Activated CD4-positive, alpha-beta T cell treated with anti-CD3 and anti-CD28 coated beads, Interleukin-2, amount 10 ng/mL, durations not matched to agents 7 days and 5 days (primary cell): ENCODE measurements at places on chromosomes 4 and X.

DNA sequence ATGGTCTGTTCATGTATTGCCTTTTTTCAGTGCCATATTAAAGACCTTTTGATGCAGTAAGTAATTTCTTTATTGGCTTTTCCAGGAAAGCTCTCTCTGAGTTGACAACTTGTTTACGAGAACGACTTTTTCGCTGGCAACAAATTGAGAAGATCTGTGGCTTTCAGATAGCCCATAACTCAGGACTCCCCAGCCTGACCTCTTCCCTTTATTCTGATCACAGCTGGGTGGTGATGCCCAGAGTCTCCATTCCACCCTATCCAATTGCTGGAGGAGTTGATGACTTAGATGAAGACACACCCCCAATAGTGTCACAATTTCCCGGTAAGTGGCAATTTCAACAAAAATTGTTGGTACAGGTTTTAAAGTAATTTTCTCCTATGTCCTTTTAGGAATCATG lies 148.0 kb downstream of the STIM2 start:
- no peak for DNase-seq

DNA sequence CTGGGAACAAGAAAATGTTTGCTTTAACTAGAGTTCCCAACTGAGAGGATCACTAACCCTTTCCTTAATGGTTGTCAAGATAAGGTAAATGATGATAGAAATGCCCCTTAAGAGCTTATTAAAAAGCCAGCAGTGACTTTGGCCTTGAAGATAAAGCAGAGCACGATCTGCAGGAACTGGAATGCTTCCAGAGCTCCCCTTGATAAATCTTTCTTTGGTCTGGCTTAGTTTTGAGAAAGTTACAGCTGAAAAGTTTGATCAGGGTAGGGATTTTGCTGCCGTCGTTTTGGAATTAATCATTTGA lies 64.0 kb downstream of the PTTG2 start:
- no peak for DNase-seq

DNA sequence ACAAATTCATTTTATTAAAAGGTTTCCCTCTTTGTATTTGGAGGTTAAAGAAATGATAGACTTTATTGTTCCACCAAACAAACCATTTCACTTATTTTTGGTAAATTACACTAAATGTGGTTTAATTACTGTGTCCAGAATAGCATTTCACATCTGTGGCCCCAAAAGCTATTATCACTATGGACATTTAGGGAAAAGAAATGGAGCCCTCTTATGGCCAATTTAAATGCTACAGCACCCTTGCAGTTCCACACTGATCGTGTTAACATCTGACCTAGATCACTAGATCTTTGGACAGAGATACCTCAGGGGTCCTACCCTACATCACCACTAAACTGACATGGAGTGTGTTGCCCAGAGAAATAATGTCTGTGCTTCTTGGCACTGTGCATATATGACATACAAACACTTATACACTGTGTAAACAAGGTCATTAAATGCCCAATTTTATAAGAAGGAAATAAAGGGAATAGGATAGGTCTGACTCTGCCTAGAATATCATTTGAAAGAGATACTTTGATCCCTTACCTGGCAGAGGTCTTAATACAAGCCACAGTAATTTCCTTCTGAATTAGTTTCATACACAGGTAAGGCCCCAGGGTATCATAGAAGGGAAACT lies 163.9 kb downstream of the KDR start:
- DNase-seq, result no peak

- no peak for DNase-seq
Observed at GRCh38 chrX:45714866-45715265, 514.2 kb upstream of the DIPK2B start.

- DNase-seq, result no peak
Observed at GRCh38 chrX:43853225-43853828, 28.9 kb downstream of the MAOB start.

DNA sequence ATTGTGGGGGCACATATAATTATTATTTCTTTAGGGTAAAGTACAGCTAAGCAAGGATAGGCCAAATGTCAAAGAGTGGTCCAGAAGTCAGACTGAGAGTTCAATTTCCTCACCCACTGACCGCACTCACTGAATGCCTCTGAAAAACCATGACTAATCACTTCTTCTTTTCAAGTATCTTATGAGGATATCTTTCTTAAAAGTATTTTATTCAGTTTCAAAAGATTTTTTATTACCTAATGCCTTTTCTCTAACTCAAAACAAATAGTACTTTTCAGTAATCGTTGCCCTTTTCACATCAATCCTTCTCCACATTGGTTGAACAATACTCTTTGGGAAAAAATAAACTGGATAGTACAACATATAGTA lies 61.7 kb upstream of the CAMK2D start:
- DNase-seq, result no peak
